NCI-H2029 (cell line): ENCODE measurements at places on chromosomes 1 and 21.
A peak's percentile ranks its signal among the peaks of the same experiment; 100 is the strongest.

GRCh38 chr21:24308183-24308582 is 1299.1 kb downstream of the MRPL39 start:
- DNase-seq: no peak

DNA sequence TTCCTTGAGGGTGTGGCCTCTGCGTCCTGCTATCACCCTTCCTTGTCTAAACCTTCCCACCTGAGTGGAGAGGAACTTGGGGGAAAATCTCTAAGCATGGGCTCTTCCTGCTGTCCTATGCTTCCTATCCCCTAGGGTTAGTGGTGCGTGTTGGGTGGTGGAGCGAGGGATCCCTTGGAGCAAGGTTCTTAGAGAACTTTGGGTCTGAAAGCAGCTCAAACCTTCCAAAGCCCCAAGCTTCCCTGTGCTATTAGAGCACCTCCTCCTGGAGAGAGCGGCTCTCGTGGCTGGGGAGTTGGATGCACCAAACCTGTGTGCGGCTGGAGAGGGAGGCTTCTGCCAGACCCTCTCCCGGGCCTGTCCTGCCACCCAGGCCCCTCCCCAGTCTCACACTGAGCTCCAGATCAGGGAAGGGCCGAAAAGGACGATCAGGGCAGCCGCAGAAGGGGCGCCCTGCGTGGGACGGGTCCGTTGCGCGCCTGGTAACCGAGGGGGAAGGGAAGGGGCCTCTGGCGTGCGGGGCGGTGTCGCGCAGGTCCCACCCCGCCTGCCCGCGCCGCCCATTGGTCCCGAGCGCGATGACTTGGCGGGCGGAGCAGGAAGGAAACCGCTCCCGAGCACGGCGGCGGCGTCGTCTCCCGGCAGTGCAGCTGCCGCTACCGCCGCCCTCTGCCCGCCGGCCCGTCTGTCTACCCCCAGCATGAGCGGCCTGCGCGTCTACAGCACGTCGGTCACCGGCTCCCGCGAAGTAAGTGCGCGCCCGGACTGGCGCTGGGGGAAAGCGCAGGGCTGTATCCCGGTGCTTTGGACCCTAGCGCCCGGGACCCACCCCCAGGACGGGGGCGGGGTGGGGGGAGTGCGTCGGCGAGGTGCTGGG is at the start of gene SH3BGRL3:
SH3BGRL3 (plus strand) TSS at position 631 of the 877 bp plus-strand sequence; CDS start at position 701, 70 bp downstream.
- DNase-seq: peak; percentile 73

- DNase-seq: no peak
These were observed 57.2 kb upstream of the ANGPTL1 start for GRCh38 chr1:178928041-178928440.

GRCh38 chr21:31530897-31531705 is 128.4 kb upstream of the SOD1 start:
- DNase-seq: peak; percentile 88

- no peak for DNase-seq
These were observed 11.0 kb upstream of the ZNF669 start for GRCh38 chr1:247115141-247115510.

- DNase-seq: no peak
These were observed 454 bp upstream of the NENF start for GRCh38 chr1:212432272-212432660.

DNA sequence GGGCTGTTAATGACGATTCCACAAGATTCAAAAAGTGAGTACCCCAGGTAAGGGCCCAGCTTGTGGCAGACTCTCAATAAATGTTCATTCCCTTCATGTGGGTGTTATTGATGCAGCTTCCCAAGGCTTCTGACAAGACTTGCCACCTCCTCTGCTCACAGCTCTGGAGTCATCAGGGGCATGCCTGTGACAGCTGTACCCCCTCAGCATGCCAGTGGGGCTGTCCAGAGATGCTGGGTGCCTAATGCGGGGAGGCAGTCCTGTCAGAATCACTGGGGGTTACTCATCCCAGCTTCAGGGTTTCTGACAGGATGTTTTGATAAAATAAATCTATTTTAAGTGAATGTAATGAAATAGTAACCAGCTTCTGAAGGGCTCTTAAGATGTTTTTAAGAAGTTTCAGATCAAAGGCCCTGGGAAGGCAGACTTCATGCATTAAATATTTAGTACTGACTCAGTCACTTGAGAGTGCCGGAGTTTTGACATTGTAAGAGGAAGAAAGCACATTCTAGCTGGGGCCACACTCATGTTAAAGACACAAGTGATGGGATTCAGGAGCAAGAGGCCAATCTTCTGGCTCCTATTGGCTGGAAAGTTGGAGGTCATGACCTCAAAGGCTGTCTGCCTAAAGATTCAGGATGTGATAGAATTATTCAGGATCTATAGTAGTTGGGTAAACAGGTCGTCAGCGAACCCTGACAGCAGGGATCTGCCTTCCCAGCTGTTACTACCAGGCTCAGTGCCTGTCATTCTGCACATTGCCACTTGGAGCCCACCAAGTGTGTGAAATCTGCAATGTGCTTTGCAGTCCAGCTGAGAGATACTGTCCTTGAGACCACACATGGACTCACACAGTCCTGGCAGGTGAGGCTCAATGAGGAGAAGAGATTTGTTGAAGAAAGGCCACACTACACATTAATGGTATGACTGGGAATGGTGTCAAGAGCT is 239.6 kb upstream of the BEND5 start:
- DNase-seq: no peak

DNA sequence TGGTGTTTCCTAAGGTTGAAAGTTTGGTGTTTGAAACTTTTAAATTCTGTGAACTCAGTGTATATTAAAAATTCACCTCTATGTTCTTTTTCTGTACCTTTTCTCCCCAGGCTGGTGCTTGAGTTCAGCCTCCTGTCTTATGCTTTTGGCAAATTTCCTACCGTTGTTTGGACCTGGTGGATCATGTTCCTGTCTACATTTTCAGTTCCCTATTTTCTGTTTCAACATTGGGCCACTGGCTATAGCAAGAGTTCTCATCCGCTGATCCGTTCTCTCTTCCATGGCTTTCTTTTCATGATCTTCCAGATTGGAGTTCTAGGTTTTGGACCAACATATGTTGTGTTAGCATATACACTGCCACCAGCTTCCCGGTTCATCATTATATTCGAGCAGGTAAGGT is 24.9 kb upstream of the AXDND1 start:
- DNase-seq: no peak

GRCh38 chr1:247332623-247333361 is 1.1 kb upstream of the ZNF496 start:
- peak; percentile 64 for DNase-seq

GRCh38 chr1:25198663-25199252 is 33.5 kb downstream of the SYF2 start:
- peak; percentile 73 for DNase-seq

DNA sequence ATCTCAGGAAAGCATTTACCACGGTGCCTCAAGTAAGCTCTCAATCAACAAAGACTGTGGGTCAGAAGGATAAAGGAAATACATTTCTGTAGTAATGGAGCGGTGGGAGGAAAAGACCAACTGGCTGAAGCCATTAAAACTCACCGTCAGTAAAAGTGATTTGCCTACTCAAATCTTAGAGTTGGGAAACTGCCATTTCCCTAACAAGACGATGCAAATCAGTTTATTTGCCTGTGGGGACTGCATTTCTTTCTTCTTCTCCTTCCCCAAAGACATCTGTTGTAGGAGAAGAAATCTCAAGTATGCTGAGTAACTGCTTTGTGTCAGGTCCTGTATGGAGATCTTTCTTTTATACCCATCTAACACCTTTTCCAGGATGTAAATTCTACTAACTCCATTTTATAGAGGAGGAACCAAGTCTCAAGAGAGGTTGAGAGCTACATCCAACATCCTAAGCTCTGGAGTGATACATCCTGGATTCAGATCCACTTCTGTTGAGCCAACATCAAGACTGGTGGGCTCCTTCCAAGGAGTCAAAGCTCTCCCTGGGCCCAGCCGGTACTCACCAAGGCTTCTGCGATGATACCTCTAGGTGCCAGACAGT is 219.3 kb upstream of the FGGY start:
- DNase-seq: no peak

GRCh38 chr1:208977638-208978256 is 605.8 kb upstream of the CAMK1G start:
- DNase-seq: no peak

GRCh38 chr1:24725209-24725651 is 20.0 kb upstream of the CLIC4 start:
- DNase-seq: no peak

DNA sequence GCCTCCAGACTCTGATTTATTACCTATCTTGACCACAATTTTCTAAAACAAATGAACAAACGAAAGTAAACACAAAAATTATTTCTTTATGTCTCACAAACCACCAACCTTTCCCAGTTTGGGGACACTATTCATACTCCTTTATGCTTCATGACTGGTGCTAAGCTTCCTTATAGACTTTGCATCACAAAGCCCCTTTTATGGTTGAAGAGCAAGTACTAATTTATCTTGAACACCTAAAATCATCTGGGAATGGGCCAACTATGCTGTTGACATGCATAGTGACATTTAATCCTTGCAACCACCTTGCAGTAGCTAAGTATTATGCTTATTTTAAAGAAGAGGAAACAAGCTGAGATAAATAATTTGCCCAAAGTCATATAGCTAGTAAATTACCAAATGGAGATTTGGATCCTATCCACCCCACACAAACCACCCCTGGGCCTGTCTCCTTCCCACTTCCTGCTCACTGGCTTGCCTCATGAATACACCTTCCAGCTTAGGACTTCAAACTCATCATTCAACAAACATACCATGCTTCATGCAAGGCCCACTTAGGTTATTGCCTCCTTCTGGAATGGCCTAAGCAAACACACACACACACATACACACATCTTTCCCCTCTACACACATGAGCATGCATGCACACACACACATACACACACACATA is 192.2 kb downstream of the PLPP3 start:
- DNase-seq: peak; percentile 76

DNA sequence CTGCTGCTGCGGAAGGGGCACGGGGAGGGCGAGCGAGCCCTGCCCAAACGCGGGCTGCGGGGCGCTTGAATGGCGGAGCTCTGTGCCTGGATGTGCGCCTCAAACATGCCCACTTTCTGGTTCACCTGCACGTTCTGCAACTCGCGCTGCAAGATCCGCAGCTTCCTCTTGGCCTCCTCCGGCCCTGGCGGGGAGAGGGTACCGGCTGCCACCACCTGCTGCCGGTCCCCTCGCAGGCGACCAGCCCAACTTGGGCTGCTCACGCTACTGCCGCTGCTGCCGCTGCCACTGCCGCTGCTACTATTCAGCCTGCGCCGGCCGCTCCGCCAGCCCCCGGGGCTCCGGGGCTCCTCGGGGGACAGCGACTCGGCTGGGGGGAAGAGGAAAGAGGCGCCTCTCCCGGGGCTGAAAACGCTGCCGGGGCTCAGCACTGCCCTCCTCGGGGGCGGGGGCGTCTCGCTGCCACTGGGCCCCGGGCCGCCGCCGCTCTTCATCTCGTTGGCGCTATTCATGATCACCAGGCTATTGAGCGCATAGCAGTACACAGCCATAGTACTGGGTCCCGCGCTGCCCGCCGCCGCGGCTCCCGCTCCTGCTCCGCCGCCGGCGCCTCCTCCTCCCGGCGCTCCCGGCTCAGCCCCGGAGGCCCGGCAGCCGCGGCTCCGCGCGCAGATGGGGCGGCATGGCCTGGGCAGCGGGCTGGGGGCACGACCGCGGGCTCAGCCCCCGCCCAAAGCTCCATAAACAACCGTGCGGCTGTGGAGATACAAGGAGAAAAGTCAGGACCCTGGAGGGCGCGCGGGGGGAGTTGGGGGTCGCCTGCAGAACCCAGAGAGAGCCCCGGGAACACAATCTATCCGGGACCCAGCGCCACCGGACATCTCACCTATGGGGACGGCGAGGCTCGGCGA is 1.9 kb downstream of the ITPKB start:
- DNase-seq: no peak

DNA sequence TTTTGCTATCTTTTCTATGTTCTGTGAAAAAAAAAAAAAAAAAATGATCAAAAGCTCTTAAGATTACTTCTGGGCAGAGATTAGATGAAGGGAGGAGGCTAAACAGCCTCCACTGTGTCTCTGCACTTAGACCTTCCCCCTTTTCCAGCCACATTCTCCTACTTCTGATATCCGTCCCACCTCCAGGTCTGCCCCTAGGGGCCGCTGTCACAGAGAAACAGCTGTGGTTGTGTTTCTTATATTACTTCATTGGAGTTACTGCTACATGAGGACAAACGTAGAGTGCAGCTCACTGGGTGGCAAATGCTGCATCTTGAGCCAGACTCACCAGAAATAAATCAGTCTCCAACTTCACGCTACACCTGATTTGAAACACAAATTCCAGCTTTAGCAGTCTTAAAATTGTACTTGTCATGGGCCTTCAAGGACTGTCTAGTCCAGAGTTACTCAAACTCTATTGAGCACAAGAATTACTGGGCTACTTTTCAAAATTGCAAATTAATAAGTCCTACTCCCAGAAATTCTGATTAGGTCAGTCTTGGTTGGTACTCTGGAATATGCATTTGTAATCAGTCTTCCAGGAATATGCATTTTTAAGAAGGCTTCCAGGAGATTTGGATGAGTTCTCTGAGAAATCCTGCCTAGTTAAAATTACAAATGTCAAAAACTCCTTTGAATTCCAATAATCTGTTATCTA is 125.2 kb upstream of the PTBP2 start:
- DNase-seq: no peak

DNA sequence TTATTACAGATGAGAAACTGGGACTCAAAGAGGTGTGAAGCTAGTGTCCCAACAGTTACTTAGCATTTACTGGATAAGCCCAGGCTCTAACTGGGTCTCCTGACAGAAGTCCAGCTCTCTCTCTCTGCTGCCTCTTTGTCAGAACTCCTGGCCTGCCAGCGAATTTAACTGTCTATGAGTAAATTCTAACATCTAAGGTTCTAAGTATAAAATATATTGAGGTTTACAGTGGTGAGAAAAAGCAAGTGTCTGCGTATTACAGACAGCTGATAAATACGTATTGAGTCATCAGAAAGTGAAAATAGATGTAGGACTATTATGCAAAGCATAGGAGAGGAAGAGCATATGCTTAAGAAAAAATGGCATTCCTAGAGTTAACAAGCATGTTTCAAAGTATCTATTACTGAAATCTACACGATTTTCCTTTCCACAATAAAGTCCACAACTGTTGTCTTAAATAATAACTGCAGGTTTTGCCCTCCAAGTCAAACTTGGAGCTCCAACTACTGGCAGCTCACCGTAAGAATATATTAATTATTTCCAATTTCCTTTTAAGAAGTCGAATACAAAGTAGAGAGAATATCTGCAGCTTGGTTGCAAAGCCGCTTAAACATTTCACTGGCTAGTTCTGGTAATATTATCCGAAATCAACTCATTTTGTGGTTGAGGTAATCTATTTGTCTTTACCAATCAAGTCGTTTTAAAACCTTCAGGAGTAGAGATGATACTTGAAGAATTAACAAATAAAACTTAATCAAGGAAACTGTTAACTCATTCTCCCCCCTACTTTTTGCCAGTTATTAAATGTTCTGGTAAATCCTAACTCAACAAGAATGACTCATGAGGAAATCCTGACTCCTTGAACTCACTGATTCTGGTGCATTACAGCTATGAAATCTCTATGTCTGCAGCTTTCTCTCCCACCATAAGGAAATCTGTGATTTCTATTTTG is 1.4 kb upstream of the RGS2 start:
- DNase-seq: no peak

- no peak for DNase-seq
These were observed 246.6 kb downstream of the RRAGC start for GRCh38 chr1:38612951-38613350.

- DNase-seq: peak; percentile 42
These were observed at the start of gene GRIK1 for GRCh38 chr21:29939924-29940275. Gene GRIK1, minus strand, starts transcription at chr21:29939996.

GRCh38 chr1:69747207-69747606 is 179.5 kb downstream of the LRRC7 start:
- DNase-seq: no peak

GRCh38 chr1:150560011-150560438 is 10.8 kb downstream of the ADAMTSL4 start:
- DNase-seq: peak; percentile 30
